ENCODE measurements at places on chromosomes 2 and 18.

DNA sequence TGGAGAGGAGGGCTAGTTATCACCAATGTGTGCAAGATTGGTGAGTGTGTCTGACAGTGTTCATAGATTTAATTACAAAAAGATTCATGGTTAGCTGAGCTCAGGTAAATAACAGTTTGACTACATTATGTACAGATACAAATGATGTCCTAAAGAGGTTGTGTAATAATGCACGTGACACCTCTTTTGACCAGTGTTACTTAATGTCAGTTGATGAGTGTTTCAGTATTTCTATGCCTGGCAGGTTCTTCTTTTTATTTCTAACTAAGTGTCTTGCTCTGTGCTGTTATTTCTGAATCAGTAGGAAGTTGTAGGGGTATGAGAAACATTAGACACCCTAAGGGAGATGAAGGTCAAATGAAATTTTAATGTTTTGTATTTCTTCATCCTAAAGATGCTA, 7.9 kb upstream of the INHBB start:
- no peak for DNase-seq

DNA sequence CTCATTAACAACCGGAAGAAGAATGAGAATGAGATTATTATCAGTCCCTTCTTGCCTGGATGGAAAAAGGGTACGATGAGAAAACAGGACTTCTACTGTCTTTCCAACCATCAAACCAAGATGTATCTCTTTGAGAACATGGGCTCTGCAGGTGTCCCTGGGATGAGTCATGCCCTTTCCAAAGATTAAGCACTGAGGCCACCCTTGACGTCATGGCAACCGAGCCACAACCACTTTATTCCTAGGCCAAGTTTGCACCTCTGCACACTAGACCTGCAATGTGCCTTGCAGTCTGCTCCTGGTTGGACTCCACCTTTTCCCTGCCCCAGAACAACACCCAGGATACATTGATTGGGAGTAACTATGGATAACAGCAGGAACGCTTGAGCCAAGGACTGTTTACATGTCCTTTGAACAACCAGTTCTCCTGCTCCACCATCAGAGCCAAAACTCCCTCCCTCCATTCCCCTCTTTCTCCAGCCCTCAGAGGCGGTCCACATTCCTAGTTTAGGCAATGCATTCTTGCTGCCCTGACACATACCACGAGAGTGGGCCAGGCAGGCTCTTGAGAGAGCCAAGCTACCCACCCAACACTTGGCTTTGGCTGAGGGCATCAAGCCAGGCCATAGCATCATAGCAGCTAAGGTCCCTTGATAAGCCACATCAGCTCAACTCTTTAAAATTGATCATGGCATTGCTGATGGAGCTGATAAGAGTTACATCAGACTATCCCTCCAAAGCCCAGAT, 310.7 kb downstream of the TNS1 start:
- no peak for DNase-seq

- no peak for DNase-seq
Measured at GRCh38 chr2:72629062-72629461, 196.8 kb downstream of the EXOC6B start.

DNA sequence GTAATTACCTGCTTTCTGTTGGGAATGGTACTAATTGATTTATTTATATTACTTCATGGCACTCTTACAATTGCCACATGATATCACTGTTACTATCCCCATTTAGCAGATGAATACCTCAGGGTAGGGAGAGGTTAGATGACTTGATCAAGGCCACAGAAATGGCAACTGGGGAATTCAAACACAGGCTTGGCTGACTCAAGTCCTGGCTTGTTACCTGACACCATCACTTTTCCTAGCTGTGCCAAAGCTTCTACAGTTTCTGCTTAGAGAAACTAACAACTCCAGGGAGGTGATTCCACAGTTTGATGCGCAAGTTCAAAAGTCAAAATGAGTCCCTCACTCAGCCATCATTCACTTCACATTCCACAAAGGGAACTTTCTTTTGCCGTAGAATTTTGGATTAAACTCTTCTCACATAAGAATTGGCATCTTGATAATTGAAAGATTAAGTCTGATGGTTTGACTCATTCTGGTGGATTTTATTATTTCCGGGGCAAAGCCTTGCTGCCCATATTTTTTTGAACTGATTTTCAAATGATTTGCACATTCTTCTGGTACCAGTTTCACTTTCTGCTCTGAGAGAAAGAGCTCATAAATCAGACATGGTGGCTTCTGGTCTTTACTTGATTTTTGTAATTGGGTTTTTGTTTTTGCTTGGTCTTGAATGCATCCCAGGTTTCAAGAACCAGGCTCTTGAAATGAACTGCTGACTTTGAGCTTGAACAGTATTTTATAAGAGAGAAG, 656.8 kb downstream of the BCL11A start:
- no peak for DNase-seq

DNA sequence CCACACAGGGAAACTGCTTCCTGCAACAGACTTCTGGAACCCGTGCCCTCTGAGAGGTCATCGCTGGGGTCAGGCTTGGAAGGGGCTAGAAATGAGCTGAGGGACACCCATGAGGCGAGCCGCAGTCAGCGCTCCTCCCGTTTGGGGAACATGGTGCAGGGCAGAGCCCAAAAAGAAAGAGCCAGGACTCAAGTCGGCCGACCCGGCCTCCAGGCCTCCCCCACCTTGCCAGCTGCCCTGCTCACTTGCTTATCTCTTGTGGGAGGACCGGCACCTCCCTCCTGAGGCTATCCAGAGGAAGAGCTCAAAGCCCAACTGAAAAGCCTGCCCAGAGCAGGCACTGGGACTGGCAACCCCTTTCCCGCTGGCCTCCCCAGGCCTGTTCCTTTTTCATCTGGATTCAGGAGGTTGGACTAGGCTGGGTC, 43.6 kb downstream of the SCTR start:
- no peak for DNase-seq

DNA sequence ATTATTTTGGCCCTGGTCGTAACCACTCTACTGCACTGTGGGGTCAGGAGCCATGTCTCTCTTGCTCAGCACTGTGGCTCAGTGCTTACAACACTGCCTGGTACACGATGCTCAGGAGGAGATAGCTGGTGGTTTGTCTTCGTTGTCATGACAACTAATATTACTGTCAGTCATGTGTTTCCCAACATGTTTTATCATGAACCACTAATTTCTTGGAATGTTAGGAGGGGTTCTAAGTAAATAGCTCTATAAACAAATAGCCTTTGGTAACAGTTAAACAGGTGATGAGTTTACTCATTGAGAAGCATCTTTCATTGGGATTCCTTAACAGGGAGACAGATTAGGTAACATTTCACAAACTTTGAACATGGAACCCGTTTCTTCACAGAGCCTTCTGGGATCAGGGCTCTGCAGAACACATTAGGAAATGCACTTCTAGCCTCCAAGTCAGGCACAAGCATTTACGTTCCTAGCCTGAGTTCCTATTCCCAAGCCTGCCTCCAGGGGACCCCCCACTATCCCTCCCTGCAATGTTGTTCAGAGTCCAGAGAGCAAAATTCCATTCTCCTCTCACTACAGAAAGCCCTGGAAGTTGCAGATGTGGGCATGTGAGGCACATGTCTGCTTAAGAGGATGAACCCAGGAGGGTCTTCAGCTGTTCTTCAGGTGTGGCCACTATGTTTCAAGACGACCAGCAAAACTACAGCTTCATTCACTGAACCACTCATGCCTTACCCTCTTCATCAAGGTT, 6.4 kb upstream of the RBM44 start:
- no peak for DNase-seq

DNA sequence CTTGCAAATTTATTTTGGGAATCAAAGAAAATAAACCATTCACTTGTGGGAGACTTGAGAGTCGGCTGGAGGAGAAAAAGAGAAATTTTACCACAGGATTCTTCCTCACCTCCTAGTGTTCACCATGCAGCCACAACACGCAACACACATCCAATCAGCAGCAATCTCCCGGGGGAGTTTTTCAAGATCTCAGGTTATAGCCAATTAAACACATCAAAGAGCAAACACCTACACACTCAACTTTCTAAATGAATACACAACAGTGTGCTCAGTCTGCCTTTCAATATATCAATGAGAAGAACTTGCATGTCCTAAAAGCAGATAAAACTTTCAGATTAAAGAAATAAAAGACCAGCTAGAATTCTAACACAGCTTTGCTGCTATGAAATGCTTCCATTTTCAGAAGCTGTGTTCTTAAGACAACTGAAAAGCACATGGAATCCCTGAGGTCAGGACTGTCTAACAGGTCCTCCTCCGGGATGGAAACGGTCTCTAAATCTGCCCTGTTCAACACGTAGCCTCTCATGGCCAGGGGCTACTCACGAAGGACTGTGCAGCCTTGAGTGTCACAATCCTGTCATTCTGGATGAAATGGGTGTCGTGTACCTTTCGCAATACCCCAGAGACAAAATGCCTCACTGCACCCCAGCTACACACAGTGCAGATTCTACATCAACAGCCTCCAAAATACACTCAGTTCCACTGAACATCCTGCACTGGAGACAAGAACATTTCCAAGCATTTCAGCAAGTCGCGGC, 84.2 kb downstream of the ZNF516 start:
- DNase-seq, result no peak

DNA sequence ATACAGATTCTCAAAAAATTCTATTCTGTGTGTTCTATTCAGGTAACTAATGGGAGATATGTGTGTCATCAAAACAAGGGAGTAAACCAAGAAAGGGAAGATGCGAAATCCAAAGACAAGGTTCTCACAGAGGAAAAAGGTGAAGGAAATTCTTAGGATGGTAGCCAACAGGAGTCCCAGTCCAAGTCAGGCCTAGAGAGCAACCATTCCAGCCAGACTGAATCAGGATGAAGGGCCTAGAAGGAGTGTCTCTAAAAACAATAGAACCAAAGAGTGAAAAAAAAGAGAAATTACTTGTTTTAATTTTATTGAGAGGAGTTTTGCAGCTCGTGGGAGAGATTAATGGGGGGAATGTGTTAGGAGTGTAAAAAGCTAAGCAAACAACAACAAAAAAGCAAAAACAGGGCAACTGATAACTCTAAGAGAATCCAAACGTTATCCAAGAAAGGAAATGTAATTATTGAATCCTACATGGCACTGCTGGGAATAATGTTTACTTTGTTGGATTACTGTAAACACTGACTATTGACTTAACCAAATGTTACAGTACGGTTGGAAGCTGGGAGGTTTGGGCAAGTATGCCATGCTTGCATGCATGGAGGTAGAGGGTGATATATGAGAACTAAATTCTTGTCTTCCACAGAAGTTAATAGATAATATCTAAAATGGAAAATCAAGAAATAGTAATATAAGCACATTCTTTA, 12.3 kb downstream of the MAP3K20 start:
- DNase-seq, result no peak

GRCh38 chr2:154846842-154847241, 148.3 kb downstream of the KCNJ3 start:
- no peak for DNase-seq
